ENCODE measurements at places on chromosomes 5 and 9.

DNA sequence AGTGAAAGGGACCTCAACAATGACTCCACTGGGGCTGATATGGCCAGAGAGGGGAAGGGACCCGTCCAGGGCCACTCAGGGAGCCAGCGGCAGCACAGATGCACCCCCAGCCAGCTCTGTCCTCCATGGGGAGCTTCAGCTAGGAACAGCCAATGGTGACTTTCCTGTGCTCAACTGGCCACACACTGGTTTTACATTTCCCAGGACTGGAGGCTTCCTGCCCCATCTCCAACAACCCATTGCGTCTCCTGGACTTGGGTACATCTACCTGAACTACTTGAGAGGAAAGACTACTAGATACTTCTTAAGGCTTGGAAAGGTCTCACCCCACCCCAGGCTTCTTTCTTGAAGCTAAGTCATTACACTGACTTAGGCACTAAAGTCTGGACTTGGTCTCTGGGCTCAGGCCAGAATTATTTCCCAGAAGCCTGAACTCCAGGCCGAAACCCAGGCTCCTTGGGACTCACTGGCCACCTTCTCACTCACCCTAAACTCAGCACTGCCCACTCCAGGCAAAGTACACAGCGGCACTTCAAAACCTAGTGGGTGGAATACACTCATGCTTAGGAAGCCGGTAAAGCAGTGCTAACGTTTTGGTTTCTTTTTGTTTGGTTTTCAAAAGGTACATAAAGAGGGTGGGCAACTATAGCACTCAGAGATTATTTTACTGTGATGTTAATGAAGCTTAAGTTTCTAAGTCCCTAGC is 1.5 kb downstream of the IGFBPL1 start:
- DNase-seq: no peak

DNA sequence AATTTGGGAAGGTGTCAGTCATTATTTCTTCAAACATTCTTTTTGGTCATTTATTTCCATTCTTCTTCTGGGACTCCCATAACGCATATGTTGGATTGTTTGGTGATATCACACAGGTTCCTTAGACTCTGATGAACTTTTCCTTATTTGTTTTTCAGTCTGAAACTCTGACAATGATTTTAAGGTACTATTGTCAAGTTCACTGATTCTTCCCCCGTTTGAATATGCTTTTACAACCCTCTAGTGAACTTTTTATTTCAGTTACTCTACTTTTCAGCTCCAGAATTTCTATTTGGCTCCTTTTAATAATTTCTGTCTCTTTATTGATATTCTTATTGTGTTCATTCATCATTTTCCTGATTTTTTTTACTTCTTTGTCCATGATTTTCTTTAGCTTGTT is 92.5 kb upstream of the RORB start:
- no peak for DNase-seq

- DNase-seq: no peak
Observed at GRCh38 chr9:105073147-105073546, 145.2 kb upstream of the ABCA1 start.

DNA sequence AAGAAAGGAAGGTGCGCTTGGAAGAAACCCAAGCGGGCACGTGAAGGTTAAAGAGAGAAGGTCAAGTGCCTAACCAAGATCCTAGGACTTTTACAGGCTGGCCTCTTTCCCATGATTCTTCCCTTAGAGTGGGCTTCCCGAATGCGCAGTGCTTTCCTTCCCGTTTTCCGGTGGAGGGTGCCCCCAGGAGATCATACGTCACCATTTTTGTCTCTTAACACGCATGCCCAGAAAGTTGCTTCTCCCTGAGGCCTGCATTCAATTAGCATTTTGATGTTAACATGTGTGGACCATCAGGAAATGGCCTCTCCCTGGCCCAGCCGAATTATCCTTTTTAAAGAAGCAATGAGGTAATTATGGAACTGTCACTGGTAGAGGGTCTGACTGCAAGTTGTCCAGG is 1.9 kb upstream of the RUSC2 start:
- DNase-seq: no peak

- no peak for DNase-seq
Observed at GRCh38 chr5:18526792-18527405, 892.6 kb downstream of the TAF11L14 start.

Measured in NCI-H1105 treated with DMSO at 0.1 percent for 48 hours (cell line).